ENCODE measurements at places on chromosomes 7 and 10.

DNA sequence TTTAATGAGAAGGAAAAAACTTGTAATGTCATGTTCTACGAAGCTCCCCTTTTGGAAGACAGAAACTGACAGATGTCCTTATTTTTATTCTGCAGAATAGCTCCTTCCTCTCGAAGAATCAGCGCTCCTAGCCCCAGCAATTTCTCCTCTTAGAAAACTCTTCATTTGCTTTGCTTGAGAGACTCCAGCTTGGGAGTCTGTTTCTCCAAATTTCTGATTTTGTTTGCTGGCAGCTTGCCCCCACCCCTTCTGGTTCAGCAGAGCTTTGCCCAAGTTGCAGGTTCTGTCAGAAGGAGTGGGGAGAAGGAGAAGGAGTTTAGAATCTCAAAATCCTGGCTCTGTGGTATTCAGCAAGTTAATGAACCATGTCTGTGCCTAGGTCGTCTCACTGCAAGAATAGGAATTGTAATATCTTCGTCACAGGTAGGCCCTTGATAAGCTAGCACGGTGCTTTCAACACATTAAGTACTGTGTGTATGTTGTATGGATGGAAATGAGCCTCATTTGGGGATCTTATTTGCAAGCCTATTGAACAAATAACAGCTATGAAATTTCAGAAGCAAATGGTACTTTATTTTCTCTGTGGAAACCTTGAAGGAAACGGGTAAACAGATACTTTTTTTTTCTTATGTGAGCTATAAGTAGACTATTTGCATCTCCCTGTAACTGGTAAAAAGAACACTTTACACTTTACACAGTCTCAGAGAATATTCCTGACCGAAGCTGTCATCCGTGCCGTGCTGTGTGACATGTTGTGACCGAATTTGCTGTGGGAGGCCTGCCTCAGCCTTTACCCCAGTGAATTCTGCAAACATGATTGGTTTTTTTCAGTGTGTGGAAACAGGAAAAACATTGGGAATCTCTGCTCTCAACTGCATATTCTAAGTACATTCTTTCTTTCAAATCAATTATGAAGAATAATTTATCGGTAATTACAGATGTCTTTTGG is 290.9 kb downstream of the CAMK1D start:
- DNase-seq: no peak

GRCh38 chr7:55965100-55965470 is 700 bp downstream of the NIPSNAP2 start:
- DNase-seq: no peak

GRCh38 chr10:86795353-86795752 is 38.9 kb downstream of the BMPR1A start:
- no peak for DNase-seq

- DNase-seq: no peak
Measured at GRCh38 chr10:97184971-97185325, 811 bp downstream of the SLIT1 start.

- DNase-seq: no peak
Measured at GRCh38 chr7:107879400-107880035, 11.5 kb upstream of the DLD start.

GRCh38 chr7:106871793-106872571 is 6.9 kb downstream of the PIK3CG start:
- DNase-seq: no peak

DNA sequence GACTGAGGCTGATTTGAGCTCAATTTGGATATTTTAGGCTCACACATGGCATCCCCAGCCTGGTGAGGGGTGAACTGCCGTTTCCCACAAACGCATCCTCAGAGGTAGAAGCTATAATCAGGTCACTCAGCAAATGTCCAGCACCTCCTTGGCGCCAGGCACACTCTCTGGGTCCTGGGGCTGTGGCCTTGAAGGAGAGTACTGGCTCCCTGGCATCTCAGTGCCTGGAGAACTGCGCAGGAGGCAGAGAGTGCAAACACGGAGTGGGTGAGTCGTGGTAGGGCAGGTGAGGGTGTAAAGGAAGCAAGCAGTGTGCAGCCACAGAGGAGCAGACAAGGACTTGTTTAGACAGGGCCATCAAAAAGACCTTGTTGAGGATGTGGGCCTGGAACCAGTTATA is 224.0 kb upstream of the ZNF32 start:
- no peak for DNase-seq

- DNase-seq: no peak
Measured at GRCh38 chr10:79938728-79939406, 10.0 kb downstream of the SFTPD start.

GRCh38 chr7:2124604-2125345 is 108.0 kb downstream of the MAD1L1 start:
- DNase-seq: no peak

DNA sequence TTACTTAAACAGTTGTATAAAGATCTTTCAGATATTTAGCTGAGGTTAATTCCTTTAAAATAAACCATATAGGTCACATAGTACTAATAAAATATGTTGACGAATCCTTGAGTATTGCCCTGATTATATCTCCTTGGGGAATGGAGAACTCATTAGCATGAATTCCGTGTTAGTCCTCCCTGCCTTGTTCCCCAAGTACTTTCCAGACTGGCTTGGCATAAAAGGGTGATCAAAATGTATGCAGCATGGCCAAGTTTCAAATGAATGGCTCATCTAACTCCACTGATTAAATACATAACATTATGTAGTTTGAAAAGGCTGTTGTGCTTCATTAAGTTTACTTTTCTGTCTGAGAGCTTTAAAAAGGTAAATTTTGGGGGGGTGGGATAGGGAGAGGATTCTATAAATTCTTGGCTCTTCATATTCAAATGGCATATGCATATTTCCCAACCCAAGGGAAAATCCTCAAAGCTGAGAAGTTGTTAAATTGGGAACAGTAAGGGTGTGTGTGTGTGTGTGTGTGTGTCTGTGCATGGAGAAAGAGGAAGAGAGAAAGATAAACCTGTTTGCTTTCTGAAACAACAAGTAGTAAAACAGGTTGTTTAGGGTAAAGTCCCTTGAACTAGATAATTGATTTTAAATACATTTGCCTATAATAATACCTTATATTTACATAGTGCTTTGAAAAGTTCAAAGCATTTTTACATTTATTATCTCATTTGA is 4.8 kb upstream of the ADD3 start:
- no peak for DNase-seq

- no peak for DNase-seq
Measured at GRCh38 chr7:83861-84632, 108.3 kb upstream of the FAM20C start.

GRCh38 chr10:69516796-69517195 is 56.4 kb downstream of the NEUROG3 start:
- no peak for DNase-seq

GRCh38 chr10:33103863-33104379 is 145.9 kb upstream of the ITGB1 start:
- no peak for DNase-seq

- DNase-seq: no peak
Measured at GRCh38 chr7:33452805-33453502, 323.6 kb downstream of the BBS9 start.

GRCh38 chr10:13505052-13505680 is 23.6 kb downstream of the BEND7 start:
- DNase-seq: no peak

GRCh38 chr7:35816514-35816913 is 15.7 kb downstream of the SEPTIN7 start:
- no peak for DNase-seq

DNA sequence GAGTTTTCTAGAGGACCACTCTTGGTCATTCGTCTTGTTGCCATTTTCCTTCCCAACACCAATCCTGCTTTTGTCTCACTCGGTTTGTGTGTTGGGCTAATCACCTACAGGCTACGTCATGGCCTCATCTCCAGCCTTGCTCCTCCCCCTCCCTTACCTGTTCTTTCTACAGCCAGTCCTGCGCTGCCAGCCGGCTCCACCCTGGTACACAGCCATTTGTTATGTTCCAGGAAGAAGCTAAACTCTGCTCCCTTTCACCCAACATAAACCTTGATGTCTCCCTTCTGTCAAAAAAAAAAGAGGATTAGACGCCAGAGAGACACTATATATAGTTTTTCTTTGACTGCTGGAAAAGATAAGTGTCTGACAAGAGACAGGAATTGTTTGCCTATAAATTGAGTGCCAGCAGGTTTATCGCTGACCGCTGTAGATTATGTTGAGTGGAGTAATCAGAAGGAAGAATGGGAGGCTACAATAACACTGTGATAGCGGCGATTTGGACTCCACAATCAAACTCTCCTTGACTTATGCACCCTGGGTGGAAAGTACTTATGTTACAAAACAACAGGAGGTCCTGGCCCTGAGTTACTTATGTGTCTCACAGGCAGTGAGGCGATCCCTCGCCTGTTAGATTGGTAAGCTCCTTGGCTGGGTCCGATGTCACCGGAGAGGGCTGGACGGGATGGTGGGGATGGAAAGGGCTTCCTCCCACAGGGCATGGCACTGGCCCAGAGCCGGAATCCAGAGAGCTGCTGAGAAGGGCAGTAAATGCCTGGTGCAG is 171.3 kb upstream of the BMPER start:
- DNase-seq: no peak

DNA sequence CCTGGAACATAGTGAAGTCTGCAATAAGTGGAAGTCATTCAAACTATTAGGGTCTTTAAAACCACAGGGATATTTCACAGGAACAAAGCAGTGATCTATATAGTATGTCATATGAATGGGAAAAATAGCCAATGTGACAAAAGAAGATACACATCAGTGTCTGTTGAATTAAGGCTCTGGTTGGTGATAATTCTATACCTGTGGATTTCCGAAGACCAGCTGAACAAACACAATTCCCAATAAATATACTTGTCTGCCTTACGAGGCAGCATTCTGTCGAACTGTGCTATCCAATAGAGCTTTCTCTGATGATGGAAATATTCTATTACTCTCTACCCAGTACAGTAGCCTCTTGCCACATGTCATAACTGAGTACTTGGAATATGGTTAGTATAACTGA is 55.9 kb upstream of the CAV2 start:
- DNase-seq: no peak

DNA sequence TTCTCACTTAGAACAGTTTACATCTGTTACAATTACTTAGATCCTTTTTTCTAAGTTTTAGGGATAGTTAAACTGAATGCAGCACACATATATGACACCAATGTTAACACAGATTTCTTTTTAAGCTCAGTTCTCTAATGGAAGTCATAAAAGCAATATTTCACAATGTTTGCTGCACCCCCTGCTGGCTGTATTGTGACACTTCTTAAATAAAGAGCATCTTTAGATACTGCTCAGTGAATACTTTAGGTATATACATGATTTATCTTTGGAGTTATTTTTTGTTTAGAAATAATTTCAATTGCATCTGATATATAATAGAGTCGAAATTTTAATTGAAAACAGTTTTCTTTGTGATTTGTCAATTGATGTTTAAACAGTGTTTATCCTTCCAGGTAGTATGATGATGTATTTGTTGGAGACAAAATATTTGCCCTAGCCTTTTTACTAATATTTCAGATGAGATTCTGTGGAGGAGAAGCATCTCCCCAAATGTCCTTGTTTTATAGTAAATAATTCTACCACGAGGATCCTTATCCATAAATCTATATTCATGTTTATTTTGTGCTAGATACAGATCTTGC is 174.4 kb downstream of the ST7 start:
- peak; percentile 29 for DNase-seq

DNA sequence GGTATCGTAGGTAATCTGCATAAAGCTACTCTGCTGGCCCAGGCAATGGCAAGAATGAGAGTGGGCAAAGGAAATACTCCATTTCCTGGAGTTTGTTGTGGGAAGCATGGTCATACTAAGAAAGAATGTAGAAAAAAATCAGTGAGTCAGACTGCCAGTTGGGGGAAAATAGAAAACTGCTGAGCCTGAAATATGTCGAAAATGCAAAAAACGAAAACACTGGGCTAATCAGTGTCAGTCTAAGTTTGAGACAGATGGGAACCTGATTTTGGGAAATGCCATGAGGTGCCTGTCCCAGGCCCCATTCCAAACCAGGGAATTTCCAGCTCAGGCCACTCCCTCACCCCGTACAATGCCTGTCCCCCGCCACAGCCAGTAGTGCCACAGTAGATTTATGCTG is 150.0 kb downstream of the ZNF33B start:
- DNase-seq: no peak

DNA sequence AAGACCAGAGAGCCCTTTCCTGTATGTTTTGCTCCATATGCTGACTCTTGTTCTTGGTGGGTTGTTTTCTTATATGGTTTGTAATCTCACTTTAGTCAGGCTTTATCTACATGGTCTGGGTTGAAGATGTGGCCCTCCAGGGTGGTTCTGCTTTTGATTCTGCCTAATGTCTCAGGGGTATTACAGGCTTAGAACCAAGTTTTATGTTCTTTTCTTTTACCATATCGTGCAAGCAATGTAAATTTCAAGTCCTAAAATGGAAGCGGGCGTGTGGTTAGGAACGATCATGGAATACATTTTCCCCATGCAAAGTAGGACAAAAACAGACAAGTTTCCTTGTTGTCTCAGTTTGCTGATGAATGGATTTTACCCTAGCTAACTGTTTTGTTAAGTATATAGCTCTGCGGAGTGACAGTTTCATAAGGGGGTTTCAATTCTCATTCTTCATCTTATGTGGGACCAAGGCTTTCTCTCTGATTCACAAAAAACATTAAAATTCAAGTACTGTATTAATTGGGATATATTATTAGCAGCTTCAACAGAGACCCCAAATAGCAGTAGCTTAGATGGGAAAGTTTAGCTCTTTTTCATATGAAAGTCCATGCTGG is 58.7 kb downstream of the MTURN start:
- no peak for DNase-seq

- no peak for DNase-seq
Measured at GRCh38 chr7:103336761-103337160, 7.8 kb downstream of the DNAJC2 start.

DNA sequence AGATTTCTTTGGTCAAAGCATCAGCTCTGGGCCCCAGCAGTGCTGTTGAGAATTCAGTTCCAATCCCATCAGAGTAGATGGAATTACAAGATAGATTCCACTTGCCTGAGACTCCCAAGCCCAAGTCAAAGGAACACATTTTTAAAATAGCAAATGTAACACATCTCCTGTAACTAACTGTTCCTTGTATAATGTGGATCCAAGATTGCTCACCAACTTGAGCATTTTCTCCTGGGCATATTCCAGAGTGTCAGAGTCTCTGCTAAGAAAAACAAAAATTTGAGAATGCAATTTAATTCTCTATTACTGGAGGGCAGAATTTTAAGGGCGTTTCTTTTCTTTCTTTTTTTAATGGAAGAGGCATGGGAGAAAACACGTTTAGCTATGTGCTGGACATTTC is 136.7 kb downstream of the NEBL start:
- DNase-seq: no peak

DNA sequence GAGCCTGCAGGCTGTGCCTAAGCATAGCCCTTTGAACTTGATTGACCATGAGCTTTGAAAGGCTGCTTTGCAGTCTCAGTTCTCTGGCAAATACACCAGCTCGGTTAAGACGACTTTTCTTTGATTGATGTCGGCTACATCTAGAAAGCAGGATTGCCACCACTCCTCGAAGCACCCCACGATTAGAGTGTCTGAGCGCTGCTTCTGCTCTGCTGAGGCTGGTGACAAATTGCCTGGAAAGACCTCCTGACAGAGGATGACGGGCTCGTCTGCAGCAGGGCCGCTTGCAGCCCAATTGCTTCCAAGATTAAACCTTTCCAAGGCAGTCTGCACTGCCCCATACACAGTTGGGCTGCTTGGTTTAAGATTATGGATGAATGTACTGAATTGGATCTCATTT is 182.0 kb downstream of the CUX1 start:
- no peak for DNase-seq

- no peak for DNase-seq
Measured at GRCh38 chr7:101816595-101817470, 593 bp upstream of the CUX1 start.

- DNase-seq: no peak
Measured at GRCh38 chr7:146656988-146657387, 540.4 kb downstream of the CNTNAP2 start.

Measured in stimulated activated CD4-positive, alpha-beta T cell treated with anti-CD3 and anti-CD28 coated beads, TNF-alpha, amount 100 ng/mL, for 4 hours (primary cell).